IPS DF 6.9 (cell line): ENCODE measurements at places on chromosomes 3 and 15.

- DNase-seq, result no peak
- no peak overlapping the region for H3K27ac ChIP-seq
- H3K4me3 ChIP-seq, result no peak overlapping the region
- peaks cover 1% of the 10 kb centered on the region; the same call in 1 of the 2 replicates for H3K4me1 ChIP-seq
- H3K27me3 ChIP-seq, result no peaks in the 10 kb centered on the region; the same call in 1 of the 2 replicates
Observed at GRCh38 chr3:16842272-16843270, 42.2 kb upstream of the PLCL2 start.

- no peak overlapping the region for H3K27ac ChIP-seq
- no peak overlapping the region for H3K4me3 ChIP-seq
- DNase-seq, result no peak
- no peaks in the 10 kb centered on the region for H3K27me3 ChIP-seq
- H3K36me3 ChIP-seq, result no peaks in the 10 kb centered on the region
Observed at GRCh38 chr3:124593442-124593829, 136.8 kb upstream of the UMPS start.

- DNase-seq, result no peak
- no peaks in the 10 kb centered on the region for H3K36me3 ChIP-seq
- no peaks in the 10 kb centered on the region for H3K4me1 ChIP-seq
- H3K4me3 ChIP-seq, result no peak overlapping the region
- no peaks in the 10 kb centered on the region for H3K27me3 ChIP-seq
- H3K27ac ChIP-seq, result no peak overlapping the region
Observed at GRCh38 chr3:4078903-4079302, 224.3 kb upstream of the SETMAR start.

GRCh38 chr3:98545940-98546339, 14.2 kb downstream of the GPR15 start:
- no peaks in the 10 kb centered on the region for H3K27me3 ChIP-seq
- H3K27ac ChIP-seq, result no peak overlapping the region
- no peaks in the 10 kb centered on the region for H3K4me1 ChIP-seq
- H3K36me3 ChIP-seq, result no peaks in the 10 kb centered on the region
- H3K4me3 ChIP-seq, result no peak overlapping the region

GRCh38 chr3:167772992-167773391, 37.5 kb downstream of the SERPINI1 start:
- H3K27me3 ChIP-seq, result no peaks in the 10 kb centered on the region
- DNase-seq, result no peak
- no peaks in the 10 kb centered on the region for H3K36me3 ChIP-seq

DNA sequence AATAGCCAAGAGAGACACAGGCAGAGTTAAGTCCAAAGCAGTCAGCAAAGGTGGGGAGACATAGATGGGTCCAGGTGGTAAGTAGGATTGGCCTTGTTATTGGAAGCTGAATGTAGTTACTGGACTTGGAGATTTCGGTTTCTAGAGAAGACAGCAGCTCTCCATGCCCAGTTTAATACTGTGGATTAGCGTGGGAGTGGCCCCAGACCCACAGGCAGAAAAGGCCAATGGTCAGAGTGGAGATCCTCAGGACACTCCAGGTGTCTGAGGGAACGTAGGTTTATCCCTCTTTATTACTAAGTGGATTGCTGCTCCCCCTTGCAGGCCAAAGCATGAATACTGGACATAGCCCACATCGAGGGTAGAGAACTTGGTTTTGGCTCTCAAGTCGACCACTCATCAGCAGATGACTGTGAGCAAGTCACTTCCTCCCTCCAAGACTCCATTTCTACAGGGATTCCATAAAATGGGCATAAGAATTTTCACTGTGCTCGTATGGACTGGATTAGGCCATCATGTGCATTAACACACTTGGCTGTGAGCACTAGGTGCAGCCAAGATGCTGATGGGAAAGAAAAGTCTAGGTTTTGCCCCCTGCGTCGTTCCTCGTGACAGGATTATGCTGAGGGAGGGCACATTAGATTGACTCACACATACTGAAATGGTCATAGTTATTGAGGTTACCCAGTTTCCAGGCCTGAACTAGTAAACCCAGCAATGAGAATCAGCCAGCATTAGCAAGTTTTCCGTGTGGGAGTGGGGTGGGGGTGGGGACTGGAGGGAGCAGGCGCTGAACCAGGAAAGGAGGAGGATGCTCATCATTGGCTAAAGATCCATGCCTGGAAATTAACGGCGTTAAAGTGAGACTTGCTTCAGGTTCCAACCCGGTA, 225.2 kb upstream of the TPRG1 start:
- H3K36me3 ChIP-seq, result no peaks in the 10 kb centered on the region
- no peak for DNase-seq
- peaks cover 3% of the 10 kb centered on the region; the same call in 1 of the 2 replicates for H3K4me1 ChIP-seq
- no peak overlapping the region; the same call in 1 of the 2 replicates for H3K4me3 ChIP-seq

DNA sequence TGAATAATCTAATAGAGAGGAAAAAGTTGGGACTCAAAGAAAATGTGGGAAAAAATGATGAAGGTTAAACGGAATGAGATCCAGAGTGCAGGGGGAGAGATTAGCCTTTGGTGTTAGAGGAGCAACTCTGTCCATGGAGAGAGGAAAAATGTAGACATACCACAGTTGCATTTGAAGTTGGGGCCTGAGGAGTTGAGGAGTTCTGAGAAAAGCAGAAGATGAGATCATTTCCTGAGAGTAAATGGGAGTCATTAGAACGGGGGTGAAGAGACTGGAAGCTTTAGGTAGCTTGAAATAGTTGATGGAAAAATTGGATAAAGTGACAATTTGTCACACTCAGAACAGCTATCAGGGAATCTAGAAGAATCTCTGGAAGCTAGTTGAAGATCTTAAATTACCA, 7.3 kb downstream of the CCR5AS start:
- H3K4me3 ChIP-seq, result no peak overlapping the region
- H3K36me3 ChIP-seq, result no peaks in the 10 kb centered on the region
- no peaks in the 10 kb centered on the region for H3K4me1 ChIP-seq
- H3K27me3 ChIP-seq, result no peaks in the 10 kb centered on the region

- no peaks in the 10 kb centered on the region for H3K36me3 ChIP-seq
- no peak overlapping the region for H3K4me3 ChIP-seq
- H3K27ac ChIP-seq, result no peak overlapping the region
Observed at GRCh38 chr3:117719316-117719926, 1009.8 kb downstream of the TUSC7 start.

DNA sequence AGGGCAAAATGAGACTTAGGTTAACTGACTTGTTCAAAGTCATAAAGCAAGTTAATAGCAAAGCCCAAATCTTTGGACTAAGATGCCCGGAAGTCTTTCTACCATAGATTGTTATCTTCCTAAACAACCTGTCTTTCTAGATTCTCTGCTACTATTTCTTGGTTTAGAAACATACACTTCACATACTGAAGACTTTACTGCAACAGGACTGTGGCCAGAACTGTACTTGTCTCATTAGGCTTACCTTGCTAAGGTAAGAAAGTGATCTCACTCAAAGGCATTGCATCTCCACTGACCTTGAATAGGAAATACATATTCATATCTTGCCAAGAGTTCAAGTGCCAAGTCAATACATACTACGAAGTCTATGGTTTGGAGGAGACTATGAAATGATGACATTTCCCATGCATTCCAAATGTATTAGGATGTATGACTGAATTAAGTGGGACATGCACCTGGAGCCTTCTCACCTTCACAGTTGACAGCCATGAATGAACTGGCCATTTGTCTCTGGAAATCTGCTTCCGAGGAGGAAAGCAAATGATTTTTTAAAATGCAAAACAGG, 5.0 kb downstream of the ZDHHC3 start:
- no peaks in the 10 kb centered on the region for H3K27me3 ChIP-seq
- no peak overlapping the region for H3K4me3 ChIP-seq
- H3K36me3 ChIP-seq, result no peaks in the 10 kb centered on the region
- H3K27ac ChIP-seq, result no peak overlapping the region
- 0 out of 2 replicates have a peak, but pooled peaks cover 2% of the 10 kb centered on the region for H3K4me1 ChIP-seq
- DNase-seq, result no peak

DNA sequence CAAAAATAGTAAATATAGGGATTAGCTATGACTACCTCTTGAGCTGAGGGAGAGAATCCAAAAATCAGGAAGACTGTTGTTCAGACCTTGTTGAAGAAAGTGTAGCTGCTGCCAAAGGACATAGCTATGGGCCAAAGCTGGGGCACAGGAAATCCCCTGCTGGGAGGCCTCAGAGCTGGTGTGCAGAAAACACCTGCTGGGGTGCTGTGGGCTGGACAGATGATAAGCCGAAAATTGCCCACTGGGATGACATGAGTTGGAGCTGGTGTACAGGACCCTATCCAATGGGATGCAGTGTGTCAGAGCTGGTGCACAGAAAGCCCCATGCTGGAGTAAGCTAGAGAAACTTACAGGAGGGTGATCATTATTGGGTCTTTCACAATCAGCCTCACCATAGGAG, 121.9 kb downstream of the NEO1 start:
- no peak overlapping the region for H3K4me3 ChIP-seq
- DNase-seq, result no peak
- no peaks in the 10 kb centered on the region for H3K4me1 ChIP-seq
- H3K27ac ChIP-seq, result no peak overlapping the region
- H3K36me3 ChIP-seq, result no peaks in the 10 kb centered on the region

- H3K27me3 ChIP-seq, result no peaks in the 10 kb centered on the region; the same call in 1 of the 2 replicates
- no peak overlapping the region for H3K4me3 ChIP-seq
- H3K4me1 ChIP-seq, result no peaks in the 10 kb centered on the region
- no peak overlapping the region for H3K27ac ChIP-seq
Observed at GRCh38 chr15:41804361-41804760, 23.5 kb upstream of the JMJD7 start.

DNA sequence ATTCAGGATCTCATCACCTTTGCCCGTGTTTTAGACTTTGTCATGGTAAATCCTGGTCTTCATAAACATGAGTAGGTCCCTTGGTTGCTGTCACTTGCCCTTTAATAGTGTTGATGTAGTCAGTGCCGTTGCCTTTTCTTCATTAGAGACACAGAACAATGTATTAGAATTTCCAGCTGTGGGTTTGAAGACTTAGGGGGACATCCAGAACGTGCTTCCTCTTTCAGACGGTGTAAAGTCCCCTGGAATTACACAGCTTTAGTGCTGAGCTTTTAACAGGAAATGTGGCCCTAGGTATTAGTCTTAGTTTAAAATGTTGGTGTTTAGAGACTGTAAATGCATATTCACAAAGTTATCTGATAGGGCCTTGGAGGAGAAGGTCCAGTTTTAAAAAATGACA, 8.8 kb upstream of the LRCH3 start:
- no peak overlapping the region for H3K4me3 ChIP-seq
- H3K27me3 ChIP-seq, result no peaks in the 10 kb centered on the region
- H3K4me1 ChIP-seq, result no peaks in the 10 kb centered on the region
- H3K27ac ChIP-seq, result no peak overlapping the region
- H3K36me3 ChIP-seq, result peaks cover 6% of the 10 kb centered on the region; the same call in 1 of the 2 replicates
